ENCODE measurements at places on chromosomes 1 and 21.
A peak's percentile ranks its signal among the peaks of the same experiment; 100 is the strongest.

GRCh38 chr1:28208818-28209441 is 23.9 kb downstream of the DNAJC8 start:
- peak; percentile 38 for DNase-seq

DNA sequence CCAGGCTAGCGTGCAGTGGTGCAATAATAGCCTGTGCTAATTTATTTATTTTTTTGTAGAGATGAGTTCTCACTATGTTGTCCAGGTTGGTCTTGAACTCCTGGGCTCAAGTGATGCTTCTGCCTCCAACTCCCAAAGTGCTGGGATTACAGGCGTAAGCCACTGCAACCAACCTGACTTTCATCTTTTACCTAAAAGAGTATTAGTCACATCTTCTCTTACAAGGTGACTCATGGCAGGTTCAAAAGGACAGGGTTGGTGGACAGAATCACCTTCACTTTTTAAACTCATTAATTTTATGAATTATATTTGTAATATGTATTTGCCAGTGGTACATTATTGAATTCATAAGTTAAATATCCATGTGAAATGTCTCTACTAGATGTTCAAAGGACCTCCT is 18.1 kb downstream of the JAM2 start:
- no peak for DNase-seq

- peak; percentile 39 for DNase-seq
Observed at GRCh38 chr1:47558601-47559593, 121.1 kb downstream of the FOXD2 start.

DNA sequence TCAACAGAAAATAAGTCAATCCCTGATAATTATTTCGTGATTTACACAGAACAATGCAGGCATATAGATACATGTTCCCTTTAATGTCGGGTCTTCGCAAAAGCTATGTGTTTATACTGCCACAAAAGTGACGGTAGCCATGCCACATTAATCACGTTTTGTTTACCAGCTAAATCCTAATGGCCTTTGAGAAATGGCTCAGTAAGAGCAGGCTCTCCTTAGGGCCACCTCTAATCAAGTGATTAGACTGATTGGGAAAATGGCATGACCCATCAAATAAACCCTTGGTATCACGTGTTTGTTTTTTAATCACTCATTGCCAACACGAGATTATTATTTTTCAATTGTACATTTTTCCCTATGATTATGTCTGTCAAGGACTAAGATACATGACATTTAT is 102.0 kb upstream of the USP25 start:
- DNase-seq = no peak

GRCh38 chr1:210558302-210558701 is 229.6 kb downstream of the HHAT start:
- DNase-seq = no peak

- no peak for DNase-seq
Observed at GRCh38 chr1:151368393-151369301, 3.9 kb downstream of the SELENBP1 start.

- no peak for DNase-seq
Observed at GRCh38 chr1:107100331-107100984, 40.4 kb upstream of the NTNG1 start.

- DNase-seq = no peak
Observed at GRCh38 chr1:160163615-160164014, 12.2 kb downstream of the ATP1A4 start.

Measured in T47D (cell line).